ENCODE measurements at places on chromosomes 12 and 14.

GRCh38 chr12:108357834-108358579 lies 18.9 kb upstream of the CMKLR1 start:
- DNase-seq = no peak

DNA sequence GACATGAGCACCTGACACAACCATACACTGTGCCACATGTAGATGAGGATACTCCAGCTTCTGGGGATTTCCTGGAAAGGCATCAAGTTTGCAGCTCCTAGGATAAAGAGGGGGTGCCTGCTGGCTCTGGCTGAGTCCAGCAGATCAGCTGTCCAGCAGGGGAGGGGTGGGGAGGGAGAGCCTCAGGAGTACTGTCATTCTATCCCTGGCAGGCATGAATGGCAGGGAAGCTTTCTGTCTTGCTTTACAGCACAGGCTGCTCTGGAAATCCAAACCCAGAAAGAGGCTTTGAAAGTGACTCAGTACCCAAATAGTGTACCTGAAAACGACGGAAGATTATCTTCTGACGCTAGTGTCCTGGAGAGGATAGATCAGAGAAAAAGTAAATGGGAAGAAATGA lies 32.2 kb downstream of the SLC8A3 start:
- no peak for DNase-seq

- DNase-seq = no peak
These were observed 27.9 kb upstream of the ATP2A2 start for GRCh38 chr12:110253176-110253575.

DNA sequence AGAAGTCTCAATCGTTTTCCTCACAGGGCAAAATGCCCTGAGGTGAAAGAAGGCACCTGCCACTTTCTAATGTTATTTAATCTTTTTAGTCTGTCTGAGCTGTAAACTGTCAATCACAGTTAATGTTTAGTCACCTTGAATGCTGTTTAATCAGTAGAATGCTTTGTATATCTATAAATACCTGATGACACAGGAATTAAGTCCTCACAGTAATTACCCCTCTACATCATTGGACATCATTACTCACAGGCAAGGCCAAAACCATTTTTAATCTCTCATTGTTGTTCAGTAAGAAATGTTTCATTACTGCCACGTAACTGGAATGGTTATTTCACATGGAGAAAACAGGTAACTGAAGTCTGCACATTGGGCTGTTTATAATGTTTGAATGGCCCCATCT lies 178.8 kb downstream of the EXOC5 start:
- DNase-seq = no peak

- peak; percentile 28 for DNase-seq
These were observed 154.3 kb downstream of the CEP83 start for GRCh38 chr12:94305130-94305957.

DNA sequence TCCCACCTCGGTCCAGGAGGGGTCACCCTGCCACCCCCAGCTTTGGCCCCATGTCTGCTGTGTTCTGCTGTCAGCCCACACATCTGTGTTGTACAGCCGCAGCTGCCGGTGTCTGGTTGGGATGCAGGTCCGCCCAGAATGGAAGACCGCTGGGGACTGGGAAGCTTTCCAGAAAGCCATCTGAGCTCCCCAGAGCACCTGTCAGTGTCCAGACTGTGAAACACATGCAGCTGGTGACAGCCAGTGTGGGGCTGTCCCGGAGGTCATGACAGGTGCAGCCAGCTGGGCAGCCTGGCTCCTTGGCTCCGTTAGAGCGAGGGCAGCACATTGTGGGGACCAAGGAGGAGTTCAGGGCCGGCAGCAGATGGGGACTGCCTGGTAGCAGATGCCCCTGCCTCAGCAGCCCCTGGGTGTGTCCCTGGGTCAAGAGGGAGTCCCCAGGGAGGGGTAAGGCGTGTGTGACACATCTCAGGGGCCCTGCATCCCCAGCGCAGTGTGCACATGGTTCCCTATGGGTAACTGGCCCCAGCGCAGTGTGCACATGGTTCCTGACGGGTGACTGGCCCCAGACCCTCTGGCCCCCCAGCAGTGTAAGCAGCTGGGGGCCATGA lies 16.4 kb downstream of the CEP170B start:
- no peak for DNase-seq

- DNase-seq = no peak
These were observed 1.3 kb upstream of the CD27 start for GRCh38 chr12:6443361-6443983.

- peak; percentile 50 for DNase-seq
These were observed 939 bp downstream of the NPC2 start for GRCh38 chr14:74491956-74492775.

- no peak for DNase-seq
These were observed 51.8 kb downstream of the FAM222A start for GRCh38 chr12:109765446-109765810.

DNA sequence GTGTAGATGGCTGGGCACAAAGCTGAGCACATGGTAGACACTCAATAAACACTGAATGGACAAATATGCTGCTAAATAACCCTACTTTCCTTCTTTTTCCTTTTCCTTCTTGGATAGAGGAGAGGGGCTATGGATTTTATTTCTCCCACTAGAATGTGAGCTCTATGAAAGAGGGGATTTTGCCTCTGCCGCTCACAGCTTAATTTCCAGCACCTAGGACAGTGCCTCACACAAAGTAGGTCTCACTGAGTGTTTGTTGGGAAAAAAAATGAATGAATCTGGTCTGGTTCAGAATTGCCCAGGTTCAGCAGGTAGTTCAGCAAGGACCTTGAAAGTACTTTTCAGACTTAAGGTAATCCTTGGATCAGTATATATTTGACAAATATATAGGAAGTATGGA lies 65.5 kb downstream of the WSCD2 start:
- DNase-seq = no peak

DNA sequence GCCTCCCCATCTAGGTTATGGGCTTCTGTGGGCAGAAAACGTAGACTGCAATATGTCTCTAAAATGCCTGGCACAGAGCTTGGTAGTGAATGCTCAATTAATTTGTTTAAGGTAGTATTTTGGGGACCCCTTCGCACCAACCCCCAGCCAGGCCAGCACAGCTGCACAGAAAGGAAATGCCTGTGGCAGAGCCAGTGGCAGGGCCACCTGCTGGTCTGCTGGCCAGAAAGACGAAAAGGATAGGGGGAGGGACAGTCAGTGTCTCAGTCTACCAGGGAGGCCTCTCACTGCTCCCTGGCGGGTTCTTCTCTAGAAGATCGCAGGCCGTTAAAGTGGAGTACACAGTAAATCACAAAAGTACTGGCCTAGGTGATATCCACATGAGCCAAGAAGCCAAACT lies 3.5 kb downstream of the RAB15 start:
- DNase-seq = no peak

DNA sequence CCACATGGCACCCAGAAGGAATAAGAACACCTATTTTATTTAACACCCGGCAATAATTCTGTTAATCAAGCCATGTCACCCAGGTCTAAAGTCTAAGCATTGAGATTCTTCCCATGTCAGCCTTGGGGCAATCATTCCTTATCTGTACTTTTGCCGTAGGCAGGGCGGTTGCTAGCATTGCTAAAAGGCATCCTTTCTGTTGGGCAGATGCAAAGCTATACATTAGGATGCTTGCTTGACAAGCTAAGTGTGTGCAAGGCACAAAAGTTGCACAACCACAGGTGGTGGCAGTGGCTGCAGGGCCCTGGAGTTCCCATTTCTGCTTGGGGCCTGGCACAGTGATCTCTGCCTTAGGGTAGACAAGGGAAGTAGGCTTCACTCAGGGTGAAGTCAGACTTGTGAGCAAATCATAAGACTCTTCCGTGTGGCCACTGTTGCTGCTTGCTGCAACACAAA lies 12.5 kb upstream of the GALNT6 start:
- no peak for DNase-seq

- DNase-seq = no peak
These were observed 49.9 kb downstream of the SSH1 start for GRCh38 chr12:108807476-108807875.

DNA sequence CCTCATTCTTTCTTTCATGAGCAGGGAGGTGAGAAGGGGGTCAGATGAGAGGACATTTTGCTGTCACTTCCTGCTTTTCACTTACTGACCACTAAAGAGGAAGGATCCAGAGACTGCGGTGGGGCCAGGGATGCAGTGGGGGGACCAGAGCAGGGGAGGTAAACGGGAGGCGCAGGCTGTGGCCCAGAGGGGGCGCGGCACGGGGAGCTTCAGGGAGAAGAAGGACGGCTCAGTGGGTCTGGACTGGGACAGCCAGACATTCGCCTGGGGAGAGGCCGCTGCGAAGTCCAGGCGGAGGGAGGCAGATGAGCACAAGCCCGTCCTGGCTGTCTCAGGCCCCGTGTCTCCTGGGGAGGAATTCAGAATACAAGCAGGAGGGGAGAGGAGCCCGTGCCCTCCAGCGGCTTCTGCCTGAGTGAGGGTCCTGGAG lies 41.2 kb downstream of the SLC6A12 start:
- DNase-seq = no peak

DNA sequence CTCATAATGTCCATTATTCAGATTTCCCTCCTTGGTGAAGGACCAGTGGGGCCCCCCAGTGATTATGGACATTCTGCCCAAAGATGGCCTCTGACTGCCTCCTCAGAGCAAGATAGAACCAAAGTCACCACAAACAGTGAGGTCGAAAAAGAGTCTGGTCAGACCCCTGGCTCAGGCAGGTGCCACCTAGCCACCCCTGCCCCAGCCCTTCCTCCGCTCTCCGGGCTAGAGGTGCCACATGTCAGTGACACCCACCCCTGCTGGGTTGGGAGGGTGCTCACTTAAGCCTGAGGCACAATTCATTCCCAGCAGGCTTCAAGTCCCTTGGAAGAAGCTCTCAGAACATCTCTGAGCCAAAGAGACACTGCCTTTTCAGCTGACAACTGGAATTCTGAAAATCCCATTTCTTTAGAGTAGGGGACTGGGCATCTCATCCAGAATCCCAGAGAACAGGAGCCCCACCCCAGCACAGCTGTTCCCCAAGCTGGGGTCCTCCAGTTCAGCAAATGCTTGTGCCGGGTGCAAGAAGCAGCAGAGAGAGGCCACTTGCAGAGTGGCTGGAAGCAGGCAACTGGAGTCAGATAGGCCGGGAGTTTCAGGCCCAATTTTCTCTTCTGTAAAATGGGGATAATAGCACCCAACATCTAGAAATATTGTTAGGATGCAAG lies 50.3 kb downstream of the ISCA2 start:
- no peak for DNase-seq

DNA sequence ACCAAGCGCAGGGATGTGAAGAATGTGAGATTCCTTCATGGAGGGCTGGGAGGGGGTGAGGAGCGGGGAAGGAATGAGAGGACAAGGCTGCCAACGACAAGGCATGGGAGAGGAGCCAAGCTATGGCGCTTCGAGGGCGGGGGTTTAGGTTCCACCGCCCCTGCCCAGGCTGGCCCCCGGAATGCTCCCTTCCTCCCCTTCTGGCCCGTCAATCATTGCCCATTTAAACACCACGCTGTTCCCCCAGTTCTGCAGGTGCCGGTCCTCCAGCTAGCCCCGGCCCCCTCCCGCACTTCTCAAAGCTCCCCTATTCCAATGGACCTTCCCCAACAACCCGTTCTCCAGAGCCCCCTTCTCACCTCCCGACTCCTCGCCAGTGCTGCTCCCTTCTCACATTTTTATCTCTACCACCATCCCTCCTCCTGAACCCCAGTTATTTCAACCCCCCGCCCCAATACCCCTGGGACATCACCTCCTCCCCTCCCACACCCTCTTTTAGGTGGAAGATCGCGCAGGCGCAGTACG lies 428 bp downstream of the RNF41 start:
- peak; percentile 87 for DNase-seq

- DNase-seq = no peak
These were observed 1.9 kb downstream of the FAM181A start for GRCh38 chr14:93929048-93929535.

GRCh38 chr14:32230181-32230580 lies 27.1 kb upstream of the RNU6-8 start:
- peak; percentile 90 for DNase-seq

GRCh38 chr12:100901266-100901665 lies 106.7 kb downstream of the ANO4 start:
- DNase-seq = peak; percentile 4

- DNase-seq = no peak
These were observed 18.8 kb upstream of the FAIM2 start for GRCh38 chr12:49922349-49923034.
